GM13977 (cell line): ENCODE measurements at places on chromosomes 11 and 22.

- no peak for DNase-seq
Observed at GRCh38 chr11:4957396-4957795, 1.9 kb upstream of the OR51A2 start.

DNA sequence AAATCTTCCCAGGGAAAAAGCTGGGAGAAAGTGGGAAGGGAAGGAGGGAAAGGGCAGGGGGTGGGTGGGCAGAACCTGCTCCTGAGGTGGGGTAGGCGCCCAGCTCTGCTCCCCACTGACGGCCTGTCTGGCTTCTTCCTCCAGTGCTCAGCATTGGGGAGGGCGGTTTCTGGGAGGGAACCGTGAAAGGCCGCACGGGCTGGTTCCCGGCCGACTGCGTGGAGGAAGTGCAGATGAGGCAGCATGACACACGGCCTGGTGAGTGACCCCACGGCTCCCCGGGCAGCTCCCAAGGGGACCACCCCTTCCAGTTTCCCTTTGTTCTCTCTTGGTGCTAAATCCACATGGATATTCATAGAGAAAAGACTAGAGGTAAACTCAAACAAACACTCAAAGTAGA is 25.9 kb downstream of the SHANK3 start:
- DNase-seq: no peak

GRCh38 chr22:42317008-42317407 is 46.6 kb upstream of the TCF20 start:
- no peak for DNase-seq

GRCh38 chr11:26700574-26701235 is 21.2 kb downstream of the SLC5A12 start:
- DNase-seq: no peak

DNA sequence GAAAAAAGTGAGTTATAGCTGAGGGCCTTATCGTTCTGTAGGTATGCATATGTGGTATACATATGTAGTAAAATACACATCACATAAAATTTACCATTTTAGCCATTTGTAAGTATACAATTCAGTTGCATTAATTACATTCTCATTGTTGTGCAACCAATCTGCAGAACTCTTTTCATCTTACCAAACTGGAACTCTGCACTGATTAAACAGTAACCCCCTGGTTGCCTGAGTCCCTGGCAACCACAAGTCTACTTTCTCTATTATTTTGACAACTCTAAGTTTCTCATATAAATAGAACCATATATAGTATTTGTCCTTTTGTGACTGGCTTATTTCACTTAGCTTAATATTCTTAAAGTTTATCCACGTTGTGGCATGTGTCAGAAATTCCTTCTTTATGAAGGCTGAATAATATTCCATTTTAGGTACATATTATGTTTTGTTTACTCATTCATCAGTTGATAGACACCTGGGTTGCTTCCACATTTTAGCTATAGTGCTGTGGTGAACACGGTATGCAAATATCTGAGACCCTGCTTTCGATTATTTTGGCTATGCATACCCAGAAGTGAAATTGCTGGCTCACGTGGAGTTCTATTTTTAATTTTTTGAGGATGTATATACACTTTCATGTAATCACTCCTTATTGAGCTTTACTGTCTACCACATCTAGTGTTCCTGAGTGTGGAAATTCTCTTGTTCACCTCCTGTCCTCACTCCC is 1.6 kb upstream of the DDX10 start:
- no peak for DNase-seq

GRCh38 chr22:23357053-23357452 is 176.7 kb downstream of the BCR start:
- no peak for DNase-seq

DNA sequence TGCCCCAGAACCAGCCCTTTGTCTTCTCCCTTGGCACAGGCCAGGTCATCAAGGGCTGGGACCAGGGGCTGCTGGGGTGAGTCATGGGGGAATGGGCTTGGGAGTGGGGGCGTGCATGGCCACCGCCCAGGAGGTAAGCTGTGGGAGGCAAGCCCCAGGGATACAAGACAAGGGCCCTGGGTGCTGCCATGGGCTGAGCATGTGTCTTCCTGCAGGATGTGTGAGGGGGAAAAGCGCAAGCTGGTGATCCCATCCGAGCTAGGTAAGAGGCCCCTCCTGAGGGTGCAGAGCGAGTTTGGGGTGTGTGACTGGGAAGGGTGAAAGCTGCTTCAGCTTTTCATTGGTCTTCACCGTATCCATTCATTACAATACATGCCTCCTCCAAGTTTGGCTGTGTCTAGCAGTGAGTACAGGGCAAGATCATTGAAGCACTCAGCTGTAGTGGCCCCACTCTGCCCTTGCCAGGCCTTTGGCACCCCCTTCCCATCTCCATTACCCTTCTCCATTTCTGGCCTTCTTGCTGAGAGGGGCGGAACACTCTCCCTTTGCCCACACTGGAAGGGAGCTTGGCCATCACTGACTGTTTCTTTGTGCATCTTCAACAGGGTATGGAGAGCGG is 2.5 kb downstream of the FKBP2 start:
- DNase-seq: no peak

DNA sequence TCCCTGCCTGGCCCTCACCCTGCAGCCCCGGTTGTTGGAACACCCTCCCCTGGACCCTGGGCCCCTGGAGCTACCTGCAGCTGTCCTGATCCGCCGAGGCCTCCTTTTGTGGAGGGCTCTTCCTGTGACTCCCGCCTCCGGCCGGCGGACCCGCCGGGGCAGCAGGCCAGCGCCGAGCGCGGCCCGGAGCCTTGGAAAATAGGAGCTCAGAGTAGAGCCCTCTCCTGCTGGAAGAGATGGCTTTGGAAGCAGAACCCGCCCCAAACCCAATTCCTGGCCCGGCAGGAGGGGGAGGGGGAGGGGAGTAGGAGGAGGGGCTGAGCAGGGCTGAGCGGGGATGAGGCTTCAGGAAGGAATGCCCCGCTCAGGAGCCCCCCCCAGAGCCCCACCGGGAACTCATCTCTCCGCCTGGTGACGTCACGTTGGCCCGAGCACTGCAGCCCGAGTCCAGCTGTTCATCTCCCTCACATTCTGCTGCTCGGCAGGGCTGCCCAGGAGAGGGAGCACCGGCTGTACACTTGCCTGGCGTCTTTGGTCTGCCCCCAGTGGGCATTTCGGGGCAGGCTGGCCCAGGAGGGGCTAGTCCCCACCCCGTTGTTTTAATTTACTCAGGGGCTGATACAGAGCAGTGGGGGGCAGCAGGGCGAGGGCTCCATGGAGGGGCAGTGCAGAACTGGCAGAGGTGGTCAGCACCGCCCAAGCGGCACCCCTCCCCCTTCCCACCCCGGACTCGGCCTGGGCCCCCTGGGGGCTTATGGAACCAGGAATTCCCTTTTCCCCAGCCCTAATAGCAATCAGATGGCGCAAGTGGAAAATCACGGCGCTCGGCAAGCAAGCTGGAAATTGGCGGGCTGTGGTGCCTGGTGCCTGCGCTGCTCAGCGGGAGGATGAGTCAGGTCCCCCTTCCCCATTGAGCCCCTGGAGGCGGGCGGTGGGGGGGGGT is at the start of gene MRGPRF:
Gene MRGPRF (minus strand): TSS at position 238 of the 943 bp plus-strand sequence. CDS start 3,345 bp downstream, outside the sequence.
- peak; percentile 39 for DNase-seq

DNA sequence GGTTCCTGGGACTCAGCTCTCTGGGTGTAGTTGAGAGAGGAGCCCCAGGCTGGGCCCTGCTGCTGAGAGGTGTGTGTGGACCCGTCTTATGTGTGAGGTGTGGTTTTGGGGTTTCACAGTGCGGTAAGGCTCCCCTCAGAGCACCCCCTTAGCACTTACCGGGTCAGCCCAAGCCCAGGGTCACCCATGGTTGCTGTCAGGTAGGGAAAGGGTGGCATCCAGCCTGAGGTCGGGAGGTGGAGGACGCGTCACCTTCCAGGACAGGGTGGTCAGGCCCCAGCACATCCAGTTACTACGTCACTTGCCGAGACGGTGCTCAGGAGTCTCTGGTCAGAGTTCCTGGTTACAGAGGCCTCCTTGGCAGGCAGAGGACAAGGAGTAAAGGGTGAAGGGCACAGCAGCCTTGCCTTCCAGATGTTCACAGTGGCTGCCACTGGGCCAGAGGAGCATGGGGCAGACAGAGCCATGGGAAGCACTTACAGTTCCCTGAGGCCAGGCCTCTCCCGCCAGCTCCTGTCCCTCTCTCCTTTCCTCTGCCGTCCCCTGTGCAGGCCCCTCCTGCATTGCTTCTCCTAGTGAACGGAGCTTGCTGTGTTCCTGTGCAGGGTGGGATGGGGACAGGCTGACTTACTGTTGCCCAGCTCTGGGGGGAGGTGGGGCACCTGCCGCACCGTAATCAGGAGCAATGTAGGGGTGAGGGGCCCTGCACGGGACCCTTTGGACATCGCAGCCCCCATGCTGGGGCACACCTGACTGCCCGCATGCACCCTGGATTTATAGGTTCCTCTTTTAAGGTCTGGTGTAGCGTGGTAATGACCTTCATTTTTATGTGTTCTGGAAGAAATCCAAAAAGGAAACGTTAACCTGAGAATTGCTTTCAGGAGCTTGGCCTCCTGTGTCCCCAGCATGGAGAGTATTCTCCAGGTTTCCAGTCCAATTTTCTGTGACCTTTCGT is 285.9 kb downstream of the TBC1D22A start:
- DNase-seq: no peak

- no peak for DNase-seq
Observed at GRCh38 chr11:117744471-117745150, 52.4 kb downstream of the DSCAML1 start.

DNA sequence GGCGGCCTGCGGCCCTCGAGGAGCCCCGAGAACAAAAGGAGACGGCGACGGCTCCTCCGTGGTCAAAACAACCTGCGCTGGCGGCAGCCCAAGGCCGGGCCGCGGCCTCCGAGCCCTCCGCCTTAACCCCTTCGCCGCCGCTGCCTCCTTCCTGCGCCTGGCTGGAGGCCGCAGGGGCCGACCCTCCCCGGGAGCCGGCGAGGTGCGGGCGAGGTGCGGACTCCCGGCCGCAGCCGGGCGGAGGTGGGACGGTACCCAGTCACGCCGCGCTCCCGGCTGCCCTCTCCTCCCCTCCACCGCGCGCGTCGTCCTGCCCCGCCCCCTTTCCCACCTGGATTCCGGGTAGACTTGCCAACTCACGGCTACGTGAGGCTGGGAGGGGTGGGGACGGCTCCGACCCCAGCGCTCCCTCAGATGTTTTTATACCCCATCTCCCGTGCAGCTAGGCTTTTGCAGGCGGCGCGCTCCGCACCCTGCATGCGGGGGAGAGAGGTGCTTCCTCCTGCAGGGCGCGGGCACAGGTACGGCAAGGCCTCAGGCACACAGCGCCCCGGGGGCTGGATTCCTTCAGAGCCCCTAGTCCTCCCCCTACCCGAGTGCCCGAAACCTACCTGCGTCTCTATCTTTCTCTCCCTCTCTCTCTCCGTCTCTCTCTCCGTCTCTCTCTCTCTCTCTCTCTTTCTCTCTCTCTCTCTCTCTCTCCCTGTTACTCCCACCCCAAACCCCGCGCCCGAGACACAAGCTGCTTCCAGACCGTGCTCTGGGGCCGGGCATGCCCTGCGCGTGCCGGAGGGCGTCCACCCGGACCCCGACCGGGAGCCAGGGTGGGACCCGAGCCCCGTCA is 2.0 kb downstream of the PDGFB start:
- no peak for DNase-seq

- DNase-seq: no peak
Observed at GRCh38 chr11:6458352-6459098, 15.2 kb downstream of the TRIM3 start.

GRCh38 chr11:3043315-3043871 is 13.8 kb downstream of the CARS1 start:
- no peak for DNase-seq
